ENCODE measurements at places on chromosomes 4 and X. TPM values are rescaled to one million over a fixed set of nuclear protein-coding genes. Genes with fewer than 3 reads are reported as not detected.
A peak's percentile ranks its signal among the peaks of the same experiment; 100 is the strongest.

GRCh38 chr4:169645627-169646026 lies 25.2 kb downstream of the CLCN3 start:
- H3K4me3 ChIP-seq, result no peak overlapping the region
- H3K27me3 ChIP-seq, result no peaks in the 10 kb centered on the region
- no peaks in the 10 kb centered on the region for H3K36me3 ChIP-seq
- H3K27ac ChIP-seq, result no peak overlapping the region
- DNase-seq, result no peak

- no peak overlapping the region for H3K4me3 ChIP-seq
- H3K27me3 ChIP-seq, result no peaks in the 10 kb centered on the region
- peak overlapping the region; percentile 51 for H3K27ac ChIP-seq
- no peaks in the 10 kb centered on the region for H3K36me3 ChIP-seq
- peak; percentile 75 for DNase-seq
- peaks cover 20% of the 10 kb centered on the region for H3K4me1 ChIP-seq
Measured at GRCh38 chr4:15149839-15150592, 147.7 kb downstream of the CPEB2 start.

DNA sequence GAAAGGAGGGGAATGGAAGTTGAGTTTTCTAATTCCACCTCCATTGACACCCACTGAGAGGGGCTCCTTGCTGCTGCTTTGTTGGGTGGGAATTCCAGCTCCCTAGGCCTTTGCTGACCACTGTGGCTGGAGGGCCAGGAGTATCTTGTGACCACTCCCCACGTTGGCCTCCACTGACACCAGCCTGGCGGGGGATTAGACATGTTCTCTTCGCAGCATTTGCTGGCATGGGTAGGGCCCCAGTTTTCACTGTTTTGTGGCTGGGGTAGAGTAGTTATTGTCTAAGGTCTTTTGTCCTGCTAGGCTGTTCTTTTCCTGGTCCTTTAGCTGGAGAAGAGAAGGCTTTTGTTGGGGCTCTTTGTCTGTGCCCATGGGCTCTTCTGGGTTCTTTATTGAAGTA lies 116.7 kb downstream of the CDKL5 start:
- peaks cover 2% of the 10 kb centered on the region for H3K27me3 ChIP-seq
- no peak for DNase-seq
- H3K4me3 ChIP-seq, result no peak overlapping the region
- H3K36me3 ChIP-seq, result no peaks in the 10 kb centered on the region
- no peaks in the 10 kb centered on the region for H3K4me1 ChIP-seq
- no peak overlapping the region for H3K27ac ChIP-seq

DNA sequence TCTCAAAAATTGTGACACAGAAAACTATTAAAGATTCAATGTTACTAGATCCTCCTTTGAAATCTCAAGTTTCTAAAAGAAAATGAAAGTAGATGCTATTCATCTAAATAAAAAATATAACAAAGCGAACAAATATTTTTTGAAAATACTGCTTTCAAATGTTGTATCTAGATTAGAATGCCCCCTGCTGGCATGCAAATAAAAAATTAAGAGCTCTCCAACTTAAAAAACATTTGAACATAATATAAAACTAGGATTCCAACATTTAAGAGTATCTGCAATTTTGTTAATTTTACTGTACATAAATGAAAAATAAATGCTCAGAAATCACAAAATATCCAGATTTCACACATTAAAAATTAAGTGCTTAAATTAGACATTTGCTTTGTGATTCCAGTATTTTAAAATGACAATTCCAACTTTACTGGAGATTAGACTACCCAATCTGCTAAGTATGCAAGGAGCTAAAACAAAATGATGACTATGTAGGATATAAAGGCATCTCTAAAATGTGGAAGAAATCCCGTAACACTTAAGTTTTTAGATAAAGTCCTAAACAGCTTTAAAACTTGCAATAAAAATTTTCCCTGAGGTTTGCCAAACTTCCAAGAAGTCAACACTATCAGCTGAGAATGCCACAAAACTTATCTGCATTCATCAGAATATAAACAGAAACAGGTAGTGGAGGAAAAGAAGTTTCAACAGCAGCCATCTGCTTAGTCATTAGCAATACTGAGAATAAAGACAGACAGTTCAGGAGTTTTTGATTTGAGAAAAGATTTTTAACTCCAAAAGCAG lies 32.7 kb downstream of the DHX15 start:
- no peak overlapping the region for H3K4me3 ChIP-seq
- H3K36me3 ChIP-seq, result no peaks in the 10 kb centered on the region
- H3K27ac ChIP-seq, result no peak overlapping the region
- DNase-seq, result no peak

The SHROOM3 gene
- 1.2 TPM for total RNA-seq

The UCP1 gene
- not detected for total RNA-seq

The CXCL5 gene
- not detected for total RNA-seq

The SCML2 gene
- 5.1 TPM for total RNA-seq

All from ovary (tissue), 10 donors.